Jurkat, Clone E6-1 (cell line): ENCODE measurements at places on chromosomes 11 and 22.

DNA sequence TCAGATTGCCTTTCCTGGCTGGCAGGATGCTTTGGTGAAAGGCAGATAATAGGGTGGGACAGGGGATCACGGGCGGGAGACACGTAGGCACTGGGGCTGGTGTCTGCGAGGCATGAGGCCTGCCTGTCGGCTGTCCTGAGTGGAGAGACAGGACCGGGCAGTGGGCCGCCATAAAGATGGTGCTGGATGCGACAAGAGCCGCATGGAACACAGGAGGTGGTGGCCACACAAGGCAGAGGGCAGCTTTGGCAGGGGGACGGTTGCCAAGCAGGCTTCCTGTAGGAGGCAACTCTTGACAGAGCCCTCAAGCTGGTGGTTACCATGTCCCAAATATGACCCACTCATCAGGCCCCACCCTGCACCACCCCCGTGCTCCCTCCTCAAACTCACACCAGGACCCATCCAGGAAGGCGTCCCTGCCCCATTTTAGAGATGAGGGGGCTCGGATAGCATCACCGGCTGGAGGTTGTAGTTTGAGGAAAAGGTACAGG, 4.9 kb upstream of the PPARA start:
- DNase-seq: no peak

GRCh38 chr11:78180751-78181150, 7.7 kb downstream of the KCTD21 start:
- no peak for DNase-seq

- DNase-seq: no peak
Observed at GRCh38 chr11:8339592-8340022, 75.9 kb upstream of the LMO1 start.

DNA sequence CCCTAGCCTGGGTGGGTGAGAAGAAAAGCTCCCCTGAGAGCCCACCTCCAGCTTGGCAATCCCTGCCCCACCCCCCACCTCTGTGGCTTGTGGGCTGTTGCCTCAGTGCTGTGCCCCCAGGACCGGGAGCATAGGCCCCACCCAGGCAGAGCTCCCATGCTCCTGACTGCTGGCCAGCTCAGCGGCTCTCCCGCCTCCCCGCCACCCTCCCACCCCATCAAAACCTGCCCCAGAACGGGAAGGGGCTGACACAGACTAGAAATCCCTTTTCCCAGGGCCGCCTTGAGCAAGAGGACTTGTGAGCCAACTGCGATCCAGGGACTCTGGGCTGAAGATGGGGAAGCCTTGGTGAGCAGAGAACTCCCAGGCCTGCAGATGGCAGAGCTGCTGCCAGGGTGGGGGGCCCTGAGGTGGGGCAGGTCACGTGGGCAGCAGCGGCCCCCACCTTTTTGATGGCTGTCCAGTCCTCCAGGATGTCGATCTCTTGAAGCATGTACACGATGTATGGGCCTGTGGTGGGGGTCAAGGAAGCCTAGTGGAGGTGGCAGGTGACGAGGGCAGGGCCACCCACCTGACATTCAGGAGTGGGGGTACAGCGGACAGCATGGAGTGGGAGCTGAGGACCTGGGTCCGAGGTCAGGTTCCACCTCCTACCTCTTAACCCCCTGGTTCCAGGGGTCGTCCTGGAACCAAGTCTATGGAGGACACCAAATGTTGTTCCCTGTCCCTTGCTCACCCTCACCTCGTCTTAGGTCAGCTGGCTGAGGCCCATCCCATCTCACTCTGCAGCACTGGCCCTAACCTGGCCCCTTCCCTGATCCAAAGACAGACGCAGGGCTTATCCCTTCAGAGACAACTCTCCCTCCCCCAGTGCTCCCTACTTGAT, 2.3 kb upstream of the RIN1 start:
- DNase-seq: no peak

DNA sequence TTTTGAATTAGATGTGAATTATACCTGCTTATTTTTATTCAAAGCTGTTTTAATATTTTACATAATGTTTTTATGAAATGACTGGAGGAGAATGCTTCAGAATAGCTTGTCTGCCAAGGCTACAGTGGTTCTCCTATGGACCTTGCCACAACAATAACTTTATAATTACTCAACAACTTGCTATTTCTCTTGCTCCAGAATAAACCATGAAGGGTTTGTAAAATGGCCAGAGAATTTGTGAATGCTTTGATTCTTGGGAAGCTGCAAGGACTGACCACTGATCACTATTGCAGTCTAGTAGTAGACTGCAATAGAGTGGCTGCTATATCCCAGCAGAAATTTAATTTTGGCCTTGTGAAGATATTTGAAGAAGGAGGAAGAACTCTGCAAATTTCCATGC, 199.7 kb downstream of the FAT3 start:
- no peak for DNase-seq

- no peak for DNase-seq
Observed at GRCh38 chr22:26197425-26197824, 28.2 kb downstream of the SEZ6L start.

- DNase-seq: no peak
Observed at GRCh38 chr11:37929100-37929653, 1331.1 kb upstream of the RAG2 start.

GRCh38 chr22:39501644-39502108, 414 bp upstream of the MIEF1 start:
- DNase-seq: no peak

GRCh38 chr11:126132319-126132718, 69.7 kb upstream of the CDON start:
- no peak for DNase-seq

DNA sequence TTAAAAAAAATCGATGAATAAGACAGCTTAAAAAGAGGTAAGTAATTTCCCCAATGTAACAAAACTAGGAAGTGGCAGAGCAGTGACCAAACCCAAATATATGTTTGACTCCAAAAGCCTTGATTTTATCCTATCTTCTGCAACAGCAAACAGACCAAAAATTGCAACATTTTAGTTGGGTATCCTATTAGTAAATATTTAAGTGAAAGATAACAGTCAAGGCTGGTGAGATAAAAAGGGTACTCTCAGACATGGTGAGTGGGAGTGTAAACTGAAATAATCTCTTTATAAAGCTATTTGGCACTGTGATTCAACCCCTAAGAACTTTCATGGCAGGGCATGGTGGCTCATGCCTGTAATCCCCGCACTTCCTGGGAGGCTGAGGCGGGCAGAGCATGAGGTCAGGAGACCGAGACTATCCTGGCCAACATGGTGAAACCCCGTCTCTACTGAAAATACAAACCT, 1.9 kb upstream of the RDX start:
- no peak for DNase-seq

DNA sequence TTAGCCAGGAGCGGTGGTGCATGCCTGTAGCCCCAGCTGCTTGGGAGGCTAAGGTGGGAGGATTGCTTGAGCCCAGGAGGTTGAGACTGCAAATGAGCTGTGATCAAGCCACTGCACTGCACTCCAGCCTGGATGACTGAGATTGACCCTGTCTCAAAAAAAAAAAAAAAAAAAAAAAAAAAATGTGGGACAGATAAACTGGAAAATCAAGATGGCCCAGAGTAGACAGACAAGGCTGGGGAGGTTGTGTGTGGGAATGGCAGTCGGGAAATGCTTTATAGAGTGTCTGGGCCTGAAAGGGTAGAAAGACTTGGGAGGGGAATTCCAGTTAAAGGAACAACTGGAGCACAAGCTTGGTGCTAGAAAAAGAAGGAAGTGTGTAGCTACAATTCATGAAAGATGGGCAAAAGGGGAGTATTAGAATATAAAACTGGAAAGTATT, 18.2 kb upstream of the WDR74 start:
- DNase-seq: no peak

GRCh38 chr11:63879598-63880402, 37.2 kb downstream of the RCOR2 start:
- DNase-seq: no peak

DNA sequence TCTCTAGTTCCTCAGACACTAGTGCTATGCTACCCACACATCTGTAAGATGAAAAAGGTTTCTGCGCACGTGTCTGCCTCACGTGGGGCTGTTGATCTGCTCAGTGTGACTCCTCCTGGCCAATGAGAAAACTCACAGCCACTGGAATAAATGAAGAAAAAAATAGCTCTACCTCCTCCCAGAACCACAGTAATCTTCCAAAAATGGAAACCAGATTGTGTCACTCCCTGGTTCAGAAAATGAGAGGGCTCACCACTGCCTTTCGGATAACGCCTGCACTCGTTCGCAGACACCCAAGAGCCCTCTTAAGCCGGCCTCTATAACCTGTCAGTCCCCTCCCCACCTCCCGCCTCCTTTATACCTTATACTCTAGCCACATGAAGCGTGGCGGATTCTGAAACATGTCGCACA, 5.1 kb downstream of the APBB1 start:
- DNase-seq: peak; percentile 31

GRCh38 chr22:37996515-37997246, 12.3 kb upstream of the SOX10 start:
- no peak for DNase-seq

DNA sequence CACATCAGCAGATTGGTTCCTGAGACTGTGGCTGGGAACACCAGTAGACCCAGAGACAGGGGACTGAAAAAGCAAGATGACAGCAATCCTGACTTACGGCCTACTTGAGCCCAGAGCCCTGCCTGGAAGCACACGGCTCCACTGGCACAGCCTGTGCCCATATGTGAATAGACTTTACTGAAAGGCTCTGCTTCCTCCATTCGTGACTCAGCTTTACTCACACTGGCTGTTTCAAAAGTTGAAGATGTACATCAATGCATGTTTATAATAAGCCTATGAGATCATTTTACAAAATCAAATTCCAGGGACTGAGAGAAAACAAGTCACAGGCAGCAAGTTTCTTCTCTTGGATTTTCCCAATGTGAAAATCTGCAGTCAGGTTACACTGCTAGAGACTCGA, 134.6 kb upstream of the TEAD1 start:
- DNase-seq: no peak

DNA sequence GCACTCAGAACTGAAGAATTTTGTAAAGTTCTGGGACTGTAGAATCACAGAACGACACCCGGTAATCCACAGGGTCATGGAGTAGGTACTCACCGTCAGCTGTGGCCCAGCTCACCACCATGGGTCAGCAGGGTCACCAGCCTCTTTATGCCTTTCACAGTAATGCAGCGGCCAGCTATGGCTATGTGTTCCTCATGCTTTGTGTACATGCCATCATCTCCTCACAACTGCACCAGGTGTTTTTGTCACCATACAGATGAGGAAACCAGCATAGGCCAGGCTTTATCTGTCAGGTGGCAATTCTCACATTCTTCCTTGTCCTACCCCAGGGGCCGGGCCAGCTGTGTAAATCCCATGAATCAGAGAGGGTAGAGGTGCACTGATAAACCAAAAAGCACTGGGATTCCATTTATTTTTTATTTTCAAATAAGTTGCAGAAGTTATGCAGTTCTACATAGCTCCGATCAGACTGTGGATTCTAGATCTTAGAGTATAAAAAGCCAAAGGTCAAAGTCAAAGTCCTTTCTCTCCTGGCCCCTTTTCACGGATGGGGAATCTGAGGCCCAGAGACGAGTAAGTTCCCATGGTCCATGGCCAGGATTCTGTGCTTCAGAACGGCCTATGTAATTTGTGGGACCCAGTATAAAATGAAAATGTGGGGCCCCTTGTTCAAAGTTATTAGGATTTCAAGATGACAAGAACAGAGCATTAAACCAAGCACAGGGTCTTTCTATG, 17.5 kb downstream of the TSKU start:
- no peak for DNase-seq

DNA sequence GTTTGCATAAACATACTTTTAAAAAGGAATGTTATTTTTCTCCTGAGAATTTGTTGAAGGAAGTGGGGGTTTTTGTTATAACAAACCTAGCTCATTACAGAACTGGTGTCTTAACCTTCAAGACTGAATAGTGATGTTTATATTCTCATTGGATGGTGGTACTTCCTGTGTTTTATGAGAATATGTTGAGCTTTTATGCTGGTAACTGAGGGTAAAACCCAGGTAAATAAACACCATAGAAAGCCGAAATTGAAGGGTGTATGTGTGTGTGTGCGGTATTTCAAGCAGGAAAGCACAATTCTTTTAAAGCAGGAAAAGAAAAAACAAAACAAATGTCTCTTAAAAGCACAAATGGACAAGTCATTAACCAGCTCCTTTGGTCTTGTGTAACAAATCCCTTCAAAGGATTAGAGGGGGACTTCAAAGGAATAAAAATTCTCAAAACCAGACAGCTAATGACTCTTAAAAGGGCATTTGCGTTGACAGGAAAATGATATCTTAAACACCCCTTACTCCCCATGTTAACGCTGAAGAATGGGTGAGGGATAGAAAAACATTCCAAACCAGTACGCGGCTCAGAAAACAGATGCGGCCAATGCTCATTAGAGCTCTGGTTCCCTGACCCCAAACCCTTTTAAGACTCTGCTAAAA, 23.8 kb downstream of the LMO2 start:
- DNase-seq: no peak

- no peak for DNase-seq
Observed at GRCh38 chr11:83543706-83544439, 257.7 kb upstream of the CCDC90B start.

- no peak for DNase-seq
Observed at GRCh38 chr11:9017773-9018172, 14.0 kb upstream of the NRIP3 start.

- DNase-seq: no peak
Observed at GRCh38 chr11:19698493-19699292, 13.9 kb upstream of the NAV2 start.

DNA sequence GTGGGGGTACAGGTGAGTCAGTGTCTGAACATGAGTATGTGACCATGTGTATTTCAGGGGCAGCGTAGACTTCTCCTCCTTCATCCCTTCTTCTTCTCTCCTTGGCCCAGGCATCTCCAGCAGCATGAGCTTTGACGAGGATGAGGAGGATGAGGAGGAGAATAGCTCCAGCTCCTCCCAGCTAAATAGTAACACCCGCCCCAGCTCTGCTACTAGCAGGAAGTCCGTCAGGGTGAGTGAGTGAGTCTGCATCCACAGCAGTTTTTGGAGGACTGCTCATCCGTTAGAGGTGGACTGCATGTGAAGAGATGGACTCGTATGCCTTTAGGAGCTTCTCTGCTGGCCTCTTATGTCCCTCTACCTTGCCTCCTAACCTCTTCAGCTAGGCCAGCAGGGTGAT, 15.6 kb downstream of the TUB start:
- no peak for DNase-seq

GRCh38 chr11:107123022-107123421, 104.7 kb upstream of the GUCY1A2 start:
- no peak for DNase-seq

DNA sequence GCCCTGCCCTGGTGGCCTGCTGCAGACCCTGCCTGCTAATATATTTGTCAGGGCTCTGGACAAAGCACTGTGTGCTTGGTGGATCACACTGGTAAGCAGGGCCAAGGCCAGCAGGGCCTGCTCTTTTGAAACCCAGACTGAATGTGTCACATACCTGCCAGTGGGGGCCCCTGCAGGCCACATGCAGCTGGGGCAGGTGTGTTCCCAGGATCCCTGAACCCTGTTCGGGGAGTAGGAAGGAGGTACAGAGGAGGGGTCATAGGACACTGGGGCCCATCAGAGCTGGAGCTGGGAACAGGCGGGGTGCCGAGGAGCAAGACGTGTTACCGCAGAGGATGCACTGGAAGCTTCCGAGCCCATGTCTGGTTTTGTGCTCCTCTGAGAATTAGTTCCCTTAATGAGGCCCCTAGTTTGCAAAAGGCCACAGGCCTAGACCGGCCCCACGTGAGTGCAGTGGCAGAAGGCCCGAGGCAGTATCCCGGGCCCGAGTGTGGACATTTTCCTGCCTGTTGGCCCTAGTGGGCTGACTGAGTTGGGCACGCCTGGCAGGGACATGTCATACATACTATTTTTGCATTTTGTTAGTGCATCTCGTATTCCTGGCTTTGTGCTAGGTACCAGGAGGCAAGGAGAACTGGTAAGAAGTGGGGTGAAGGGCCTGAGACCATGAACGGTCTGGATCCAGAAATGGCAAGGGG, 11.2 kb upstream of the ACR start:
- DNase-seq: no peak

- no peak for DNase-seq
Observed at GRCh38 chr11:8828046-8828445, 82.9 kb upstream of the AKIP1 start.
